ENCODE measurements at places on chromosomes 6 and 20. TPM values are rescaled to one million over a fixed set of nuclear protein-coding genes. Genes with fewer than 3 reads are reported as not detected.

Gene GINS1
- total RNA-seq = 0.58 TPM

Gene FOXQ1
- total RNA-seq = not detected

Gene OLIG3
- total RNA-seq = not detected

Gene CST4
- not detected for total RNA-seq

Gene ECT2L
- not detected for total RNA-seq

Gene TRIM40
- not detected for total RNA-seq

Gene ULBP1
- 0.19 TPM for total RNA-seq

Gene SCAF8
- total RNA-seq = 33.3 TPM

Gene TSHZ2
- 60.5 TPM for total RNA-seq

Gene DACT2
- 0.48 TPM for total RNA-seq

Gene CD40
- total RNA-seq = 17.3 TPM

All from mesenteric fat pad (tissue), 1 donor.